D721Med (cell line): ENCODE measurements at places on chromosomes 7 and 10.
A peak's percentile ranks its signal among the peaks of the same experiment; 100 is the strongest.

GRCh38 chr10:4333459-4333894 is 492.5 kb upstream of the AKR1E2 start:
- no peak for DNase-seq

DNA sequence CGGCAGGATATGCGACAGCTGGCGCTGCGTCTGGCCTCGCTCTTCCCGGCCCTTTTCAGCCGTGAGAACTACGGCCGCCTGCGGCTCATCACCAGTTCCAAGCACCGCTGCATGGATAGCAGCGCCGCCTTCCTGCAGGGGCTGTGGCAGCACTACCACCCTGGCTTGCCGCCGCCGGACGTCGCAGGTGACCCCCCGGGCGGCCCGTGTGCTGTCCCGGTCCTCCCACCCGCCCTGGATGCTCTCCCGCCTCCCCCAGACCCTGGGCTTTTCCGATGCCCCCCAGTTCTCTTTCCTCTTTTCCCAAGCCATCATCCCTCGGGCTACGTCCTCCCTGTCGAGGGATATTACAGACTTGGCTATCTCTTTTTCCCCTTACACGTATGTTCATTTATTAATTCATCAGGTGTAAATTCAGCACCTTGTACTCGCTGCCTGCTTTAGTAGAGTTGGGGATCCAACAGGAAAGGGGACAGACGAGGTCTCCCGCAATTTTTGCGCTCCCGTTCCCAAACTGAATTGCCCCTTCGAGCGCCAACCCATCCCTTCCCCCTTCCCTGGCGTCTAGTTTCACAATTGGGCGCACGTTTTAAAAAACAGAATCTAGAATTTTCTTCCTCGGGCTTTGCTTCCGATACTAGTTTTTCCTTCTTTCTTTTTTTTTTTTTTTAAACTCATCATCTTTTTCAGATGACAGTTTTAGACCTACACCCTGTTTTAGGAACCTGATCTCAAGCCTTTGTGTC is 846 bp downstream of the MINPP1 start:
- no peak for DNase-seq

GRCh38 chr10:121340271-121340831 is 257.9 kb downstream of the FGFR2 start:
- no peak for DNase-seq

DNA sequence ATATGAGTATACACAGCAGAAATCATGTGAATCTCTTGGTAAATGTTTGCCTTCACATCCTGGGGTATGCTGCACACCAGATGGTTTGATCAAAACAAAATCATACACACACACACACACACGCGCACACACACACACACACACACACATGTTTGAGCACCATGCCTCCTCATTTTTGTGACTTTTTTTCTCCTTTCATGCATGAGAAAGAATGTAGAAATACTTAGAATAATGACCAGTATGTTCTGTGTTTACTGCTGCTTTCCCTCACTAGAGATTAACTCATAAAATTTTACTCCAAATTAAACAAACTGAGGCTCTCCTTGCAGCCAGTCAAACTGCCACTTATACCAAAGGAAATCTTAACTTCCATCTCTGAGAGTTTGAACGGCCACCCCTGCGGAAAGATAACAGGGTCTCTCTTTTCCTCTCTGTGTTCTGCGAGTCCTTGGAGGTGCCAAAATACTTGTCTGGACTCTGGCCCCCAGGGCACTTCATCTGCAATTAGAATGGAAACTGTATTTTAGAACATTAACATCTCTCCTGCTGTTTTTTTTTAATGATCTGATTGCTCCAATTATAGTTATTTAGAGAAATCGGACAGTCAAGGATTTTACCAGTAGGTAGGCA is 320.8 kb upstream of the NFE2L3 start:
- no peak for DNase-seq

DNA sequence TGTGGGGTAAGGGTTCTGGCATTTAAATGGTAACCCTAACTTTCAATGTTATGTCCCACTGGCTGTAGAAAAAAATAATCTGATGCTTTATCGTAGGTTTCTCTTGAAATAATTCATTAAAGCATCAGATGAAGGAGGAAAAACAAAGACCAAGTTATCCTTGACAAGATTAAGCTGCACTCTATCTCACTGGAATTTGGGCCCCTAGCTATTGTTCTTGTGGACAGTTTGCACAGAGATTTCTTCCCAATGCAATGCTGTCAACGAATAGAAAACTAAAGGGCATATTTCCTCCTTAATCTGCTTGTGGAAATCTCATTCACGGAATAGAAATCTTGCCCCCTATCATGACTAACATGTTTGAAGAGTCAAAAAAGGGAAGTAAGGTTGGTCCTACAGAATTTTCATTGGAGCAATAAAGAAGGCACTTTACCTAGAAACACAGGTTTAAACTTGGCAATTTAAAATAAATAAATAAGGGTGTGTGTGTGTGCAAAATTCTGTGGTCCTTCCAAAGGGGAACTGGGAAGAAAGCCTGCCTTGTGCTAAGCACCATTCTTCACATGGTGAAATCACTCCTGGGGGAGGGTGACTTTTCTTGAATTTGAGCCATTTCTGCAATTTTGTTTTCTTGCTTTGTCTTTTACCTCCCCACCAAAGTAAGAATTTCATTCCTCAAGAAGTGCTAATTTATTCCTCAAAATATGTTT is 242.8 kb downstream of the GLI3 start:
- no peak for DNase-seq

DNA sequence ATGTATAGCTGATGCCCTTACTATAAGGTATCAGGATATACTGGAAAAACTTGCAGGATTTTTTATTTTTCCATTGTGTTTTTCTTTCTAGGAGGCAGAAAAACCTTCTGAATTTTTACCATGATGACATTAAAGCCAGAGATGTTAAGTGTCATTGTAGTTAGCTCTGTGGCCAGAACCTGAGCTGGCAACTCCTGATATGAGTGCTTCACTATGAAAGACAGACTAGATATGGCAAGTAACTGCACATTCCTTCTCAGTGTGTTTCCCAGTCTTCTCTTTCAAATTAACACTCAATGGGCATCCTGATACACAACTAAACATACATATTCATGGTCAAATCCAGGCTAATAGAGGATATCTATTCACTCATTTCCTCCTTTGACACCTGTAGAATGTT is 166.2 kb downstream of the CTTNBP2 start:
- DNase-seq, result no peak

GRCh38 chr10:69629897-69630650 is at the start of gene FAM241B:
Gene FAM241B (plus strand): TSS chr10:69630247. CDS start chr10:69631744, 1,497 bp downstream.
- peak; percentile 95 for DNase-seq

DNA sequence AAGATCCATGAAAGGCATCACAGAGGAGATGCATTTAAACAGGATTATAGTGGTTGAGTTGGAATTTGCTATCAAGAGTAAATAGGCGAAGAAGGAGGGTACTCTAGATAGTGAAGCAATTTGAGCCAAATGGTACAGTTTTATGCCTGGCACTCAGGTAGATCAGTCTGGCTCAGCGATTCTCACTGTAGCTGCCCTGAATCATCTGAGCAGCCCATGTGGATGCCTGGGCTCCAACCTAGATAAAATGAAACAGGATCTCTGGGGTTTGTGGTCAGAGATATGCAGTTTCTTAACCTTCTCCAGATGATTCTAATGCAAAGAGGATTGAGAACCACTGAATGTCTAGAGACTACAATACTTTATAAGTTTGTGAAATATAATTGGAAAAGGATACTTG is 282.0 kb upstream of the FZD1 start:
- DNase-seq, result no peak

GRCh38 chr7:66877577-66878300 is 43.3 kb upstream of the TMEM248 start:
- no peak for DNase-seq

GRCh38 chr10:62182595-62182994 is 86.0 kb downstream of the RTKN2 start:
- DNase-seq, result no peak

DNA sequence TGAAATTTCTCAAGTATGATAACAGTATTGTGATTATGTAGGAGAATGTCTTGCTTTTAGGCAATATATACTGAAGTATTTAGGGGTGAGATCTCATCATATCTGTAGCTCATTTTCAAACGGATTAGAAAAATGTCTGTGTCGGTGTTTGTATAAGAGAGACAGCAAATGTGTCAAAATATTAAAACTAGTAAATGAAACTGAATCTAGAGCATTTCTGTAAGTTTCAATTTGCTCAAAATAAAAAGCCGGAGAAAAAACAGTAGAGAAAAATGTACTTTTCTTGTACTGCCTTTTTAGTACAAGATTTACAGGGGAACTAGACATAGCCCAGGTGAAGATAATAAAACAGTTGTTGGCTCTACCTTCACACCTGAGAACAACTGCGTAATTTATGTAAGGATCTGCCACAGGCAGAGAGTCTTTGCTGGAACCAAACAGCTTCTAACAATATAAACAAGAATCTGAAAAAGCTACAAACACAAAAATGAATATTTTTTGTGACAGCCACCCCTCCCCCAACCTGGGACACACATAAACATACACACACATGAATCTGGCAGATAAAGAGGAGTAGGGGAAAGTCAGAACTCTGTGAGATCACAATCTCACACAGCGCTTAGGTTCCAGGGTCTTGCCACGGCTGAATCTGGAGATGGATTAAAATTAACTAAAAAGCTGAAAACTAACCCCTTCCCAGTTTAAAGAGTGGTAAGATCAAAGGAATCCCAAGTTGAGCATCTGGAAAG is 153.3 kb downstream of the AVL9 start:
- DNase-seq, result no peak

DNA sequence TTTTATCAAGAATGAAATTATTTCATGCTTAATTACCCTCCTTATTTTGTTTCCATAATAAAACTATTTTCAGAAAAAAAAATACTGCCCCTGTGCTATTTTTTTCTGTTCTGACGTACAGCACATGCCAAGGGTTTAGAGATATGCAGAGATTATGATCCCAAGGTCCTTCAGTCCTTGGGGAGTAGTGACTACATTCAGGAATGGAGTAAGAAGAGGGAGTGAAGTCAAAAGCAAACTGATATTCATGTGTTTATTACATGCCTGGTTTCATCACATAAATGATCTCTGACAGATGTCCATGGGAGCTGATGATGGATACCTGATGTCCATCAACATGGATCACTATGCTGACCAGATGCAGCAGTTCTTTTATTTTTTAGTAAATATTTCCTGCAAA is 17.2 kb downstream of the AKAP9 start:
- no peak for DNase-seq

DNA sequence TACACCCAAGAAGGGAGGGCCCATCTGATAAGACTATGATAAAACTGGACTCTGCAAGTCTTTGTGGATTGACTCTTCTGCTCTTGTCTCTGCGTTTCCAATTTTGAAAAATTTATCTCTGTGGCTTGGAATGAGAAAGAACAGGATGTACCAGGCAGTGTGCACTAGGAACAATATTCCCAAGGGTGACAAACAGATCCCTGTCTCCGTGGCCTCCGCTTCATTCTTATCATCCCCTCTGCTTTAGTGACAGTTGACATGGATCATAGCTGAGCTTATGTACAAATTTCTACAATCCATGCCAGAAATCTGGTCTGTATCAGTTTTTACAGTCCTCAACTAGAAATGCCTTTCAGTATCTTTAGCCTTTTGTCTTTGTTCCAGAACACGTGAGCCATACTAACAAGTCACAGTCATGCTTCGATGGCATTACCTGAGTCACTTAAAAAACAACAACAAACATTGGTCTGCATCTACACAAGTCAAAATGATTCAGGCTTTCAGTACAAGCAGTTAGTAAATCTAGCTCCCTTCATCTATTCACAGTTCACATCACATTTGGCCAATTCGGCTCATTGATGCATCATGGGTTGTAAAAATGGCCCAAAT is 393.6 kb upstream of the CELF2 start:
- DNase-seq, result no peak

DNA sequence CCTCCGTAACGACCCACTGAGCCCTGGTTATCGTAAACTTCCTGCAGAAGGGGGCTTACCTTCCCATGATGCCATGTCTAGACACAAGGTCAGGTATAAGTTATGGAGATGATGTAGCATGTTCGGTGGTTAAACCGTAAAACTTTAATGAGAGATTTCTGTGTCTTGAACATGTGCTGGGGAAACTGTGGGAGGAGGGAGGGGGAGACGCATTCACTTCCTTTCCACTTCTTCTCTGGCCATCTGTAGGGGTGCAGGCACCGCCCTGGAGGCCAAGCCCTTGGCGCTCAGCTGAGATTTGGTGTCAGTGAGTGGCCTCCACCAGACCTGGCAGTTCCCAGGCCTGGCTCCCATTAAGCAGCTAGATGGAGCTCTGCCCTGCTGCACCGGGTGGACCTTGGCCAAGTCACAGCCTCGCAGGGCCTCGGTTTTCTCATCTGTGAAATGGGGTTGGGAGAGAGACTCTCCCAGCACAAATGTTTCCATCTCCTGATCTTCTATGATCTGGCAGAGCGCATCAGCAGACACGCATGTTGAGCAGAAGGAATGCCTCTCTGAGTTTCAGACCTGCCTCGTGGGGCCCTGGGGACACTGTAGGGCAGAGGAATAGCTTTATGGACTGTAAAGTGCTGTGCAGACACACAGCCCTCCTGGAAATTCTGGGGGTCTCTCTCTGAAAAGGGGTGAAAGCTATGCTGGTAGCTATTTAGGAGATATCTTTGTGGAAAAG is 106.0 kb downstream of the COL26A1 start:
- DNase-seq, result no peak

DNA sequence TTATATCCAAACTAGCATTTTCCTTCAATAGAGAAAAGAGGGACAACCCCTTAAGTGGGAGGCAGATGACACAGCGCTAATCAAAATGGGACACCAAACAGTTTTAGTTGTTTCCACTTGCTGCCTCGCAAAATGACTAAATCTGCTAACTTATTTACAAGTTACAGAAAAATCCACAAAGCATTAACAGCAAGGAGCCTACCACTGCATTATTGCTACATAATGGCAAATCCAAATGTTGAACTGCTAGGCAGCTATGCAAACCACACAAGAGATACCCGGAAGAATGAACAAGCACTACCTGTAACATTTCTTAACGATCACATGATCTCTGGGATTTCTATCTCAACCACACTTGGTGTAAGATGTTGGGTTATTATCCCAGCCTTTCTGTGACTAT is 96.7 kb downstream of the SFMBT2 start:
- no peak for DNase-seq

- no peak for DNase-seq
These were observed 21.9 kb upstream of the CFAP46 start for GRCh38 chr10:132964231-132964630.

DNA sequence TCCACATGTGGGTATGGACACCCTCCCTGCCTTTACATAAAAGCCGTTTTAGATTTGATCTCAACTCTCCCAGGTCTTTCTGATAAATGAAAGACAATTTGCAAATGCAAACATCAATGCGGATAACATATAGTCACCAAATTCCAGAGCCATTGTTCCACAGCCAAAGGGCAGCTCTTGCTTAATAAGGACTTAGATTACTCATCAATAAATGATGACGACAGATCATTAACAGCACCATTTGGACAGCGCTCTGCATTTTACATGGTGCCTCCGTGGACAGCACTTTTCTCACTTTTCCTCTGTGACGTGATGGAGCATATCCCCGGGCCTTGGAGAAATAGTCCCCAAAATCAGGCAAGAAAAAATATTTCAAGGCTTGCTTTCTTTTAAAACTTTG is 370.3 kb upstream of the CELF2 start:
- no peak for DNase-seq

DNA sequence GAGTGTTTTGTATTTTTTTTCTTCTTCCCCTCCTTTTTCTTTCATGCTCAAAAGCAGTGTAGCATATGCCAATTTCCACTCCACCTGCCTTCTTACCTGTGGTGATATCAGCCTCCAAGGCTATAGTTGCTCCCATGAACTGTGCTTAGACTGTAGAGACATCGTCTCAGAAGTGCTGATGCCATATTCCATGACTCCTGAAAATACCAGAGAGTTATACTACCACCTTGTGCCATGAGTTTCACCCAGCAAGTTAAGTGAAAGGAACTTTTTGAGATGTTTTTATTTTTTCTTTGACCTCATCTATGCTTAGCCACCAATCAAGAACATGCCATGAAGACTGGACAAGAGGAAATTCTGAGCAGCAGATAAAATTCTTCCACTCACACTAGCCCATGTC is 142.8 kb upstream of the SEMA3E start:
- DNase-seq, result no peak
